ENCODE measurements at places on chromosomes 2 and 18.
A peak's percentile ranks its signal among the peaks of the same experiment; 100 is the strongest.

DNA sequence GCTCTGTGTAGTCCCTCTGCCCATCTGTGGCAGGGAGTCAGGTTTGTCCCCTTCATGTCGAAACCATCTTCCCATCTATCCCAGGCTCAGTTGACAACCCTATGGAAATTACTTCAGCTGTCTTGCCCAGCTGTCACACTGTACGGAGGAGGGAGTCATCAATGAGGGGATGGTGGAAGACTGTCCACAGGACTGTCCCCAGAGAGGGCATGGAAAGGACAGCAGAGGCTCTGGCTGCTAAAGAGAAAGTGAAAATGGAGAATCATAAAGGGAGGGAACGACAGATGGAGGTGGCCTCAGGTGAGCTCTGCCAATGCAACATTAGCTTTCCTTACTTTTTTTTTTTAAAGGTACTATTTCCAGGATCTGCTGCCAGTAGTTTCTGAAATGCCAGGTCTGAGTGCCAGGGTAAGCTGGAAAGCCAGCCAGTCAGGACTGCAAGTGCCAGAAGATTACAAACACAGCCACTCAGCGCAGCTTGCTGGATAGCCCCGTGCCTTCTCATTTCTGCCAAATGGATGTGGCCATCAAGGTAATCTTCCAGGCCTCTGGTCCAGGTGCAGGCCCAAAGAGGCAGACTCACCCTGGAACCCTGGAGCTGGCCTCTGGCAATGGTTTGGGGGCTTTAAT is 192.8 kb downstream of the AGPS start:
- no peak for DNase-seq

GRCh38 chr2:185618625-185619024 is 120.0 kb upstream of the FSIP2 start:
- DNase-seq, result no peak

DNA sequence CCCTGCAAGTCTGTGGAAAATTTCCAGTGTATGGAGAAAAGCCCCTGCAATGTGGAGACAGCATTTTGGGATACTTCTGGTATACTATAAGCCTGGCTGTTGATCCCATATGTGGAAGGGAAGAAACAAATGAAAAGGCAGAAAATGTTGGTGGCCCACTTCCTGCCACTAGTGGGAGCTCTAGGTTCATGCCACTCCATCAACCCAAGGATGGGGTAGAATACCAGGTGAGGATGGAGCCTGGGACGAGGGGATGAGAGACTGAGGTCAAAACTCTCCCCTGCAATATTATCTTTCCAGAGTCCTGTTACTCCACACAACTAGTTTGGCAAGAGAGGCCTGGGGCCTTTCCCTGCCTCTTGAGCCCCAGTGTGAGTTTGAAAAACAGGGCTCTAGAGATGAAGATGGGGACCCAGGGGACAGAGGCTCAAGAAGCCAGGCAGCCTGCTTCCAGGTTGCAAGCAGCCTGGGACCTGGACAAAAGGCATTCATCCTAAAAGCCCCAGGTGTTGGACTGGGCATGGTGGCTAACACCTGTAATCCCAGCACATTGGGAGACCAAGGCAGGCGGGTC is 31.9 kb downstream of the BMP10 start:
- DNase-seq, result no peak

DNA sequence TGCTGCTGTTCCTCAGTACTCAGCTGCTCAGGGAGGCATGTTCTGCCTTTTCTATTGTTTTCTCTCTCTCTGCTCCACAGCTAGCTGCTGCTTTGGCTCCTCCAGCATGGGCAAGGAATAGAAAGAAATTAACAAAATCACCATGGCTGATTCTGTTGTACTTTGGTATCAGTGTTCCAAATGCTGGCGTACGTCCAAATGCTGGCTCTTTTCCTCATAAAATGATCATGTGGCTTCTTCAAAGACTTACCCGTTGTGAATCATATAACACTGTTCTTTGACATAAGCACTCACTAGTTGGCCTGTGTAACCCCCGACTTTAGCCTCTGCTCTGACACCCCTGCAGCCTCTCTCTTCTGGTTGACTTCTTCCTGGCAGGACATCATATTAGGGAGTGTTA is 547.6 kb downstream of the CPS1 start:
- no peak for DNase-seq

GRCh38 chr2:223262946-223263345 is 211.0 kb downstream of the KCNE4 start:
- DNase-seq, result no peak

- no peak for DNase-seq
Measured at GRCh38 chr18:3427944-3428343, 22.0 kb upstream of the TGIF1 start.

GRCh38 chr2:212194396-212194795 is 344.2 kb downstream of the ERBB4 start:
- DNase-seq, result no peak

- DNase-seq, result no peak
Measured at GRCh38 chr2:209138079-209138478, 285.8 kb upstream of the MAP2 start.

DNA sequence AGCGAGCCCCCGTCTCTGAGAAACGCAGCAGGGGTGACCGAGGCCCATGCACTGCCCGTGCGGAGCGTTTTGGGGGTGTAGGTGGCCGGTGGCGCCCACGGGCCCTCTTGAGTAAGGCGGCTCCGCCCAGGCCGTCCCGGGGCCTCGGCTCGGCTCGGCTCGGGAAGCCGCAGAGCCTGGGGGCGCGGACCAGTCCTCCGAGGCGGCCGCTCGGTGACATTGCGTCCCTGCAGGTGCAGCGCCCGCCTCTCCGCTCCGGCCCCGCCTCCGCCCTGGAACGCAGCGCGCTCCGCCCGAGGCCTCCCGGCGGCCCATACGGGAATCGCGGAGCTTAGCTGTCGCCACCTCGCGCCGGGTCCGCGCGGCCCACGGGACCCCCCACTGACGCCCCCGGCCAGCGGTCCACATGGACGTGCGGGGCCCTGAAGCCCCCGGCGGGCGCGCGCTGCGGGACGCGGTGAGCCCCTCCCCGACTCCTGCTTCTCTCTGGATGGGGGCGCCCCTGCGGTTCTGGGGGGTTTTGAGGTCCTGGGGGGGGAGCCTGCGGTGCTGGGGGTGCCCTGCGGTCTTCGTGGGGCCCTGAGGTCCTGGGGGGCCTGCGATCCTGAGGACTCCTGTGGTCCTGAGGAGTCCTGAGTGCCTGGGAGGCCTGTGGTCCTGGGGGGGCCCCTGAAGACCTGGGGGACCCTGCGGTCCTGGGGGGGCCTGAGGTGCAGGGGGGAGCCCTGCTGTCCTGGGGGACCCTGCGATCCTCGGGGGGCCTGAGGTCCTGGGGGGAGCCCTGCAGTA is at the start of gene HSBP1L1:
TSS of gene HSBP1L1 (plus strand) at position 314 of the 789 bp plus-strand sequence. CDS start at position 407, 93 bp downstream.
- peak; percentile 64 for DNase-seq

GRCh38 chr2:67268797-67269196 is 128.3 kb upstream of the ETAA1 start:
- no peak for DNase-seq

DNA sequence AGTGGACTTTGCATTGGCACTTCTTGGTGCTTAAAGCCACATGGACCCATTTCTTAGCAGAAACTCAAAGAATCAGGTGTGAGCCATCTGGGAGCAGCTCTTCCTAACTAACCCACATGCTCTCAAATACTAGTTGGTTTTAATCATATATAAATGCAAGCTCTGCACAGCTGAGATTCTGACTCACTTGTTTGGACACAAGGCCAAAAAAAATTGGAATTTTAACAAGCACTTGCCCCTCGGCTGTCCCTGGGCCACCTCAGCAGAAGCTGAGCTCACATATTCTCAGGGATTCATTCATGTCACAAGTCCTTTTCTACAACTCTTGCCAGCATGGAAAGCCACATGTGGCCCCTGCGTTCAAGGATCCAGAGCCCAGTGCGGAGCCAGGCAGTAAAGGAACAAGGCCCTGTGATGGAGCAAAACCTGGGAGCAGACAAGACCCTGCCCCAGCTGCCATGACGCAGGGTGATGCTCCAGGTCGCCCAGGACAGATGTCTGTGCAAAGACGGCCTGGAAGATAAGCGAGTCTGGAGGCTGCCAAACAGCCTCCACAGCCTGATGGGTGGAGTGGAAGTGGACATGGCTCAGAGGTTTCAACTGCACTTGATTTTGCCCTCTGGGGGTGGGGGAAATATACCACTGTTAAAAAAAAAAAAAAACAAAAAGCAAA is 266.5 kb downstream of the EIPR1 start:
- DNase-seq, result no peak

GRCh38 chr2:42796427-42797248 is 4.3 kb upstream of the HAAO start:
- no peak for DNase-seq

DNA sequence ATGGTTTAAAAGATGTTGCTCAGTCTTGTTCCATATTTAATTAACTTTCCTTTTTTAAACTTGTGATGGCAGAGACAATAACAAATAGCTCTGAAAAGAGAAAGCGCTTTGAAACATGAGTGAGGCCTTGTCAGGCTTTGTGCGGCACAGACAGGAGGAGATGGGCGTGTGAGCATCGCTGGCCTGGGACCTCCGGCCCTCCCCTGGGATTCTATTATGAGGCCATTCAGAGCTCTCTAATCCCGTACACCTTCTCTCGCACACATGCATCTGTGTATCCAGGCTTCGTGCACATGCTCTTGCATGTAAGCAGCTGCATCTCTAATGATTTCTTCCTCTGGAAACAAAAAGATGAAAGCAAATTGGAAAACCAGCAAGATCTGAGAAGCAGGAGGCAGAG is 313.7 kb downstream of the ZNF521 start:
- no peak for DNase-seq
